ENCODE measurements at places on chromosomes 6 and 20.
A peak's percentile ranks its signal among the peaks of the same experiment; 100 is the strongest.

DNA sequence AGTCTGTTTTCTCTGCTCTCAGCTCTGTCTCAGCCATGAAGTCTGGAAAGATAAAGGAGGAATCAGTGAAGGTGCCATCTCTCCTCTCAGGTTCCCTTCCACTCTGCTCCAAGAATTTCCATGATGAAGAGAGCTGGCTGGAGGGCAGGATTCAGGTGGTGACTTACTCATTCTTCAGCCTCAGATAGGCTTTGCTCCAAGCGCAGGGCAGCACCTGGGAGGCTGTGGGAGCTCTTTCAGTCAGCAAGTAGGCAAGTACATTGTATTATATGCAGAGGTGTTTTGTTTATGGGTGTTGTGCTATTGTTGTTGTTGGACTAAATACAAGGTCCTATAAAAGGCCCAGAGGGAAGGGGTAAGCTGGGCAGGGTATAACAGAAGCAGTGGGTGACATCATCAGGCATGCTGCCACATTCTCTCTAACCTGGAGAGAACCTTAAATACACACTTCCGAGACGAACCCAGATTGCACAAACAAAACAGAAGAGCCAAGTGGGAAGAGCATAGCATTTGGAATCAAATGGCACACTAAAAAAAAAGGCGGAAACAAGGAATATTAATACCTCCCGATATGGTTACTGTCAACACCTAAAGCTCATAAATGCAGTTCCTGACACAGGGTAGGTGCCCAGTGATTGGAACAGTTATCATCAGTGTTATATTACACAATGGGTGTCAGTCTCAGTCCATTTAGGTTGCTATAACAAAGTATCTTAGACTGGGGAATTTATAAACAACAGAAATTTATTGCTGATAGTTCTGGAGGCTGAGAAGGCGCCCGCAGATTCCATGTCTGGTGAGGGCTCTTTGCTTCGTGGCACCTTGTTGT lies 14.5 kb upstream of the PSMG4 start:
- no peak for DNase-seq

DNA sequence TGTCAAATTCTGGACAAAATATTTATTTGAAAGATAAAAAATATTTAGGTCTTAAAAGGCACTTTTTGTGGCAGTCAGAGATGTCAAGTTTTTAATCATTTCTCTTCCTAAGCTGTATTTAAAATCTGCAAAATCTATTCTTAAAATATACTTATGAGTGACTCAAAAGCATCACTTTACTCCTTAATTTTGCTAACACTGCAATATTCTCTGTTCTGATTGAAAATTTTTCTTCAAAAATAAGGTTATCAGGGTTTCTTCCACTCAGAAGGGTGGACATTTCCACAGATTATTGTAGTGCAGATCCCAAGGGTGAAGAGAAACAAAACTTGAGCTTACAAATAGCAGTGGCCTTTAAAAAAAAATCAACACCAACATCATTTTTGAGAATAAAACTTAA lies 27.5 kb downstream of the PLEKHG1 start:
- no peak for DNase-seq

DNA sequence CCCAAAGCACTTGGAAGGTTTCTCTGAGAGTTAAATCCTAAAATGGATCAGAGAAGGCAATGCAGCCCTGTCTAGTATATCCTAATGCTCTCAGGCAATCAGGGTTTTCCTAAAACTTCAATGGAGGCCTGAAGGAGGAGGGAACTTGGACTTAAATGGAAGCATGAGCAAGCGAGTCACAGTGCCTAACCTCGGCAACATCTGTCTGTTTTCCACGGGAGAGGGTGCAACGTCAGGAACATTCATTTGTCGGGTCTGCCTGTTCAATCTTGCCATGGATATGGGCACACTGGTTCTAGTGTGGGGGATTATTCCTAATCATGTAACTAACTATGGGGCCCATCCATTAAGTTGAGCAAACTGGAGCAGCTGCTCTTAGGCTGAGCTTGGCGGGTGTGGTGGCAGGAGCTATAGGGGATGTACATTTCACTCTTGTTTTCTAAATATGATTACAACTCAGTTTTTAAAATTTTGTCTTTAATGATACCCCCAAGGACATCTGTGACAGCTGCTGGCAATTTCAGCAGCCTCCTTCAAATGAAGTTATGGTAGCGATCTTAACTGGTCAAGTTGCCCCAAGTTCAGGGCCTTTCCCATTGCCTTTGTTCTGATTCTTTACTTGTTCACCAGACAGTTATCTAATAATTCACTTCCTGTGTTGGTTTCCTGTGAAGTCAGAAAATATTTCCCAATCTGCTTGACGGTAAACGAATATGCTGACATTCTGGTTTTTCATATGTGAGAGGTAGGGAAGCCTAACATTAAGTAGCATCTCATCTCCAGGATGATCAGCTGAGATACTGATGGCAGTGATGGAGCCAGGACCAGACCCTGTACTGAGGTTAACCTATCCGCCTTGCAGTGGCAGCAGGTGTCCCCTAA lies 21.6 kb downstream of the DSE start:
- DNase-seq: no peak

DNA sequence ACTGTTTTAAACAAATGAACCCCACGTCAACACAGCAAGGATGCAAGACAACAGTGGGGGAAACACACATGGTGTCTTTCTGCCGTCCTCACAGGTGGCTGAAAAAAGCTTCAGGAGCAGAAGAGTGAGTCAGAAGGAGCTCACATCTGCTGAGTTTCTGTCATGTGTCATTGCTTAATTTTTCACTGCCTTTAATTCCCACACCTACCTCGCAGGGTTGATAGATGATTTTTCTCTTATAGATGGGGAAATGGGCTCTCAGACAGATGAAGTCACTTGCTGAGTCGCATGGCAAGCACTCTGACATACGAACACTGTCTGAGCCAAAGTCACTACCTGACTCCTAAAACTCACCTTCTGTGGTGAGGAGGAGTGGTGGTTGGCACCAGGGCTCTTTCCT lies 28.3 kb upstream of the CARMIL1 start:
- DNase-seq: peak; percentile 45

DNA sequence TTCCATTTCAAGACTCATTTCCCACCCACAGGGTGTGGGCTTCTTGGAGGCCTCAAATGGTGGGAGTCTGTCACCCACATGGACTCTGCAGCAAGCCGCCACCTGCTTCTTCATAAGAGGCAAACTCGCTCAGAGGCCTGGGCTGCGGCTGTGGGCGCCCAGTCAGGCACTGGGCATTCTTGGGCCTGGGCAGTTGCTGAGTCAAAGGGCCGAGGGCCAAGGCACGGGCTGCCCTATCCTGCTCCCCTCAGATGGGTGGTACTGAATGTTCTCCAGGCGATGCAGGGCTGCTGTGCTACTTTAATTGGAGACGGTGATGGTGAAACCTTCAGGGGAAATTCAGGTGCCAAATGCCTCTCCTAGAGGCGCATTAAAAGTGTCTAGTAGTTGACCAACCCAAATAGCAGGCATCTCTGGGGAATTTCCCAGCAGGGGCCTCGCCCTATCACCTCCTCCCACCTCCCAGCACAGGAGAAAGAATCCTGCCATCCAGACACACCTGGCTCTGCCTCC lies 57.9 kb downstream of the MAFB start:
- DNase-seq: peak; percentile 67

- no peak for DNase-seq
Observed at GRCh38 chr6:12963567-12963966, 247.0 kb downstream of the PHACTR1 start.

GRCh38 chr20:7505835-7506221 lies 434.4 kb downstream of the HAO1 start:
- no peak for DNase-seq

DNA sequence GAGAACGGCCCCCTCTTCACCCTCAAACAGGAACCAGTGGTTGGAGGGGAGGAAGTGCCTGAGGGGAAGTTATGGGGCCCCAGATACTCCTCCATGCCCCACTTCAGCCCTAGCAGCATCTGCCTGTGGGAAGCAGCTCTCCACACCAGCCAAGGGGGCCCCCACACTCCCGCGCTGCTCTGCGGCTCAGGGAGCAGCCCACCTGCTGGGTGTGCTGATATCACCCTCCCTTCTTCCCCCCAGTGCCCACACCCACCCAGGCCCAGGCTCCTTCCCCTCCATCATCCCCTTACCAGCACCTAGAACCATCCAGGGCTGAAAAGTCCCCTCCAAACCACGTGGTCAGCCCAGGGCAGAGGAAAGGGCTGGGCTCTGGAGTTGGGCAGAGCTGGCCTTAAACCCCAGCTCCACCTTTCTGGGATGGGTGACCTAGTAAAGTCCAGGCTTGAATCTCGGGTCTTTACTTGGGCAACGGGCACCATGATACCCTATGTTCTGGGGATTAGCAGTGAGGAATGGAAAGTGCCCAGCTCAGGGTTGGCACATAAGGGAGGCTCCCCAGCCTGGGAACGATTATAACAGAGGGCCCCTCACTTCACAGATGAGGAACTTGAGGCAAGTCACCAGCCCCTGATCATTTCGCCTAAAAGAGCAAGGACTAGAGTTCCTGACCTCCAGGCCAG lies 663 bp downstream of the LST1 start:
- DNase-seq: no peak

GRCh38 chr6:56927538-56928453 lies 27.1 kb upstream of the BEND6 start:
- no peak for DNase-seq

- DNase-seq: peak; percentile 56
Observed at GRCh38 chr6:160733050-160733646, 31.1 kb downstream of the PLG start.

DNA sequence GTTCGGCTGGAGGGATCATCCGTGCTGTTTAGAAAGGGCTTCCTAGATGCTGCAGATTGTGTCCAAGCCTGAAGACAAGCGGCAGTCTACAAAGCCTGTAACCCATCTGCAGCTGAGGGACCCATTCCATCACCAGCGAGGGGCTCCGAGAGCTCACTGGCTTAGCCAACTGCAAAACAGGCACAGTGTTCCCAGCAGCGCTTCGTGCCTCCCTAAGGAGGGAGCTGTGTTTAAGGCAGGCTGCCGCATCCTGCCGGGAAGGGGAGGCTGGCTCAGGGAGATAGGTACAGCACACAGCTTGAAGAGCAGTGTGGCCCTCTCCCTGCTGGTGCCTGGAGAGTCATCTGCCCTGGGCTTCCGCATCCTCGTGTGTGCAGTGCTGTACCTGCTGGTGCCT lies 32.4 kb downstream of the DUSP22 start:
- no peak for DNase-seq

- DNase-seq: peak; percentile 38
Observed at GRCh38 chr20:1434571-1435336, 31.9 kb downstream of the NSFL1C start.

DNA sequence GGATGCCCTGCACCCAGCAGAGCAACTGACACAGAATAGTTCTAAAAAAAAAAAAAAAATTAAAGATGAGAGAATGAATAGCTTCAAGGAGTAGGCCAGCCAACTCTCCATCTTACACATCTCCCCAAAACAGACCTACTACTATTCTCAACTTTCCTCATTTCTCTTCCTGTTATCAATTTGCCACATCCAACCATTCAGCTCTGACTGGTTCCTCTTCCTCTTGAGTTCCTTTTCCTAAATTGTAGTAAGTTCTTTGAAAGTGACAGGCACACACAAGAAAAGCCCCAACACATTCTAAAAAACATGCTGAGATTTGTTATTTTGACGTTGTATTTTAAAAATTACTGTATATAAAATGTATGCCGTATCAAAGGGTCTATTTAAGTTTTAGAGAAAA lies 117.2 kb downstream of the PDSS2 start:
- DNase-seq: no peak

DNA sequence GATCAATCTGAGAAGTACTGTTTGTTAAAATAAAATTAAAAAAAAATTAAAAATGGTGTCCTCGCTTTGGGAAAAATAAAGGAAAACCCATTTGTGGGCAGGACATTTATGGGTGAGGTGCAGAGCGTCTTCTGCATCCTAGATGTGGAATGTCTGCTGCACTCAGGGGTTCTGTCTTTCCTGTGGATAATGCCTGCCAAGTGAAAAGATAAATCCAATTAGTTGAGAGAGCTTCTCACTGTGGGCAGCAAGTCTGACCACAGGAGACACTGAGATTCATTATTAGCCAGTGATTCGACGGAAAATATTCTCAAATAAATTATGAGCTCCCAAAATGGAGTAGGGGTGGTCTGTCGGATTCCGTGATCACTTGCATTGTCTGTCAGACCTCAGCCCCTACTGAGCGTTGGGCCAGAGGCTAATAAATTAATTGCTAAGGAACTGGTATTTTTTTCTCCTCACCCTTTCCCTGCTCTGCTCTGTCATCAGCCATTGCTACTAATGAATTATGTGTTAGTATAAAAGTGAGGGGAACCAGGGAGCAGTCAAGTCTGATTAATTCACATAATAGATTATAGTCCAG lies 10.0 kb downstream of the GMPR start:
- no peak for DNase-seq

DNA sequence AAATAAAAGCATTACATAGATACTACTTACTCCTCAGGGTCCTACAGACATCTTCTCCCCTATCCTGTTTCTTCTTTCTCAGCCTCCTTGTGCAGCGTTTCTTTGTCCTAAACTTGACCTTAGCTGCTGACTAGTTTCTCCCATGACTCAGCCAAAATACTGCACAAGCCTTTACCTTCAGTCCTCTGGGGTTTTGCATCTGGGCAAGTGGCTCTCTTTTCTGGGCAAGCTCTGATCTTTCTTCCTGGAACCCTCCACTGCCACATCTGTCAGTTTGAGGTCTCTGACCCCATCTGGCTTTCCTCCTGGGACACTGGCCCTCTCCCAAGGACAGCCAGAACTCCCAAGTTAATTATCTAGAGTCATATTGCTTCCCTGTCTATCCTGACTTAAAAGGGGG lies 838.4 kb downstream of the DHX35 start:
- peak; percentile 48 for DNase-seq

DNA sequence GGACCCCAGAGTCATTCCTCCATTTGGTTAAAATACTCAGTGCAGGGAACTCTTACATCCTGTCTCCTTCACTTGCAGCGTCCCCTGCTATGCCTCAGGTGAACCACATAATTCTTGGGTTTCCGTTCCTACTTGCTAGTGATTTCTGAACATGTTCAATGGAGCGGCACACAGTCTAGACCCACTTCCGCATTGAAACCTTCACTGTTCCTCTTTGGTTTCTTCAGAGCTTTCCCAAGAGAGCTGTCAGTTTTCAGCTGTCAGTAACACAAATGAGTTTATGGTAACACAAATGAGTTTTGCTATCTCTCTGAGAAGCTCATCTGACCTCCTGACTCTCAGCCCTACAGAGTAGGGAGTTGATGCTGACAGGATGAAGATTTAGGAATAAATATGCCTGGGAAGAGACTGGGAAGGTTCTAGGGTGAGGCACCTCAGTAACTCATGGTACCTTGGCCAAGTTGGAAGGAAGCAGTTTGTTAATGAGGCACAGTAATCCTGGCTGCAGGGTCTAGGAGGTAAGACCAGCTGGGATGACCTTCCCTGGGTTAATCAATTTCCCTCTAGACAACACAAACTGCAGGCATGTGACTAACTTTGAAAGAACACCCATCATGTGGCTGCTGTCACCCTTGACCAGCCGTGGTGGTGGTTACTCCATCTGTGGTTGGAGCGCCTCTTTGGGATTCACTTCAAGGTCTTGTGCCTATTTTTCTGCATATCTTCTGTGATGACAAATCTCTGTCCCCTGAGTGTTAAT lies 5.4 kb downstream of the SYS1 start:
- DNase-seq: no peak

DNA sequence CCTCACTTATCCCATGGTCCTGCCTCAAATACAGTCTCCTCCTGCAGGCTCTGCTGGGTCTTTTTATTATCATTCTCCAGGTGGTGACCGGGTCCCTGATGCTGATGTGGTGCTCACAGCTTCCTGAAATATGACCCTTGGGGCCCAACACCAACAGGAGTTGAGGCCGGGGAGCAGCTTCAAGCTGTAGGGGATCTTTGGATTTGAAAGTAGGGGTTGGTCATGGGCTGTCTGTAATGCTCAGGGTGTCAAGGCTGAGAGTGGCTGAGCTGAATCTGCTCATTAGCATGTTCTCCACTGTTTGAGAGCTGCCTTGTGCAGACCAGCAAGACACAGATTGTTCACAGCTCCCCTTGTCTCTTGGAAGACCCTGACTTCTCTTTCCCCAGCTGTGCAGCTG lies 35.5 kb downstream of the HLA-F start:
- no peak for DNase-seq

Measured in RWPE1 (cell line).